ENCODE measurements at places on chromosomes 7 and 10.

DNA sequence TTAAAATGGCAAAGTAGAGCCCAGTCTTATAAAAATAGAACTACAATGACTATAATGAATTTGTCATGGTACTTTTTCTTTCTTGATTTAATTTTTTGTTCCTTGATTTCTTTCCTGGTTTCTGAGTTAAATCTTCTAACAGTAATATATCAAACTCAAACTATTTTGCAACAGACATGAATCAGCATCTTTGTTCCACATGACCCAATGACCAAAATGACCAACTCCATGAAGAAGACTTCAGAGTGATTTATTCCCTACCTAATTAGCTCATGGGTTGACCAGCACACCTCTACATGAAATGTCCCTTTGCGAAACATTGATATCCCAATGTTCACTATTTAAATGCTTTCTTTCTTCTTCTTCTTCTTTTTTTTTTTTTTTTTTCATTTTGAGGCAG lies 30.9 kb downstream of the NMT2 start:
- DNase-seq = no peak

DNA sequence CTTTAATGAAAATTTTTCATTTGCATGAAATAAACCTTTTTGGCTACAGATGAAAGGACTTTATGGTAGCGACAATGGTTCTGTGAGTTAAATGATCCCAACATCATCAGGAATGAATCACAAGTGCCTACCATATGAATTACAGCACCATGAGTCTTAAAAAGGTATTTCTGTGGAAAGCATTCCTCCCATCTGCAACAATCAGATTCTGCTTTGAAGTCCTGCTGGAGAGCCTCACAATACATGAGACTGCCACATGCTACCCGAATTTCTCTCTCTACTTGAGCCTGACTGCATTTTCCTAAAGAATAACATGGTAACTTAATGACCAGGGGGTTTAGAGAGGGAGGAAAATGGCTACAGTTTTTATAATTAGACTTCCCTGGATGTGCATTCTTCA lies 190.3 kb downstream of the TWIST1 start:
- no peak for DNase-seq

GRCh38 chr10:94489976-94490788 lies 55.4 kb upstream of the HELLS start:
- no peak for DNase-seq

GRCh38 chr7:142442396-142442795 lies 184.5 kb upstream of the PRSS58 start:
- DNase-seq = no peak

GRCh38 chr7:133846203-133846945 lies 280.8 kb upstream of the LRGUK start:
- no peak for DNase-seq

DNA sequence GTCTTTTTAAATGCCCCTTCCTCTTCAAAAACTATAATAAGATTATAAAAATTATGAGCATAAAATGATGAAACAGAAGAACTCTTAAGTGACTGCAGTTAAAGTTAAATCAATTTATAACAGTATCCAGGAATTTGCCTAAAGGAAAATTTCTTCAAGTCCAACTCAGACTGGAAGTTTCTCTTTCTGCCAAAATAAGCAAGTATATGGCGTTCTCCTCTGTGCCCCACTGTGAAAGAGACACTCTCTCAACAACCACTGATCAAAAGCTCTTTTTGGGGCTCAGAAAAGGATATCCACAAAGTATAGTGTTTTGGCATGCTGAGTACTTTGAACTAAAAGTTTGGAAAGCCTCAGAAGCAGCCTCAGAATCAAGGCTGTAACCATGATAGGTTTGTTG lies 139.9 kb downstream of the SKIDA1 start:
- no peak for DNase-seq

GRCh38 chr10:112475575-112476218 lies 28.7 kb downstream of the VTI1A start:
- DNase-seq = no peak

DNA sequence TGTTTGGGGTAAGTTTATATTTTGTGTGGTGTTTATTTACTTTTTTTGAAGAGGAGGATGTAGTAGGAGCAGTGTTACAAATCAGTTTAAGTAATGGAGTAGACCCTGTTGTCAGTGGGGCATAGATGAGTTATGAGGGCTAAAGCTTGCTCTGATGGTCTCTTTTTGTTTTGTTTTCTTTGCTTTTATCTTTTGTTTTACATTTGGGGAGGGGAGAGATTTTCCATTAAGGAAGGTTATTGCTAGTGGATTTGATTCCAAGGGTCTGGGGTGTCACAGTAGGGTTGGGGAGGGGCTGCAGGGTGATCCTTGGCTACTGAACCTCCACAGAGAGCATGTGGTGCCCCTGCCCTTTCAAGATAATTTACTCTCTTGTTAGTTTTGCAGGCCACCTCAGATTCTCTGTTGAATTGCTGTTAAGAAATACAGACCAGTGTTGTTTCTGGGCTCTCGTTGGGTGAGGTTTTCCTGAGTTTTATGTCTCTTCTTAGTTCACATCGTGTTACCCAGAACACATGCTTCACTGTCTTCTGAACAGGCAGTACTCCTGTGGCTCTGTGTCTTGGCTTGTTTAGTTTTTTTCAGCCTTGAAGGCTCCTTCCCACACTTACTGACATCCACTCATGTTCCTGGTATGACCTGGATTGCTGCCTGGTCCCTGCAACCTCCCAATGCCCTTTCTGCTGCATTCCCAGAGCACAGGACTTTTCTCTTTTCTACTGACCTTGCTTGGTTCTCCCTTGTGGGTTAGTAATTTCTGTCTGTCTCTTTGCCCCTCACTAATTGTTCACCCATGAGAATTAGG lies 4.2 kb downstream of the KIFBP start:
- DNase-seq = no peak

GRCh38 chr7:47442605-47442865 lies 139.4 kb downstream of the TNS3 start:
- DNase-seq = no peak

- peak; percentile 7 for DNase-seq
Observed at GRCh38 chr7:101632641-101633040, 3.5 kb upstream of the MYL10 start.

DNA sequence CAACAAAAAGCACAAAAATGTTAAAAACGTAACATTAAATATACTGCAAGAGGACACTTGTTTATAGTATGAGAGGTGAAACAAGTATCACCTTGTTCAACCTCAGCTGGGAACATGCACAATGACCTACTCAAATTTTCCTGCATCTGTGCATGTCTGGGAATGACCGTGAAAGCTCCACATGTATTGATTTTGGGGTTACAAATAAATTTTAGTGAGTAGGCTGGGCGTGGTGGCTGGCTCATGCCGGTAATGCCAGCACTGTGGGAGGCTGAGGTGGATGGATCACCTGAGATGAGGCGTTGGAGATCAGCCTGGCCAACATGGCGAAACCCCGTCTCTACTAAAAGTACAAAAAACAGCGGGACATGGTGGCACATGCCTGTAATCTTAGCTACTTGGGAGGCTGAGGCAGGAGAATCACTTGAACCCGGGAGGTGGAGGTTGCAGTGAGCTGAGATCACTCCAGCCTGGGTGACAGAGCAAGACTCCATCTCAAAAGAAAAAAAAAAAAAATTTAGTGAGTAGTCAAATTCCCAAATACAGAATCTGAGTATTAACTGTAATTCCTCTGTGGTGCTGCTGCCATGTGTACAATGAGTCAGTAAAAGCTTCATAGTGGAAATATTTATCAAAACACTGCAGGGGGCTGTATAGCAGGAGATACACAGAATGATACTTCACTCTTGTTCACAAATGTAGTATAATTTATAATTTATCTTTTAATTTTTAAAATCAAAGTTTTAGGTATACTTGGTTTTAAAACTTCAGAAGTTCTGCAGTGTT lies 41.1 kb downstream of the SUGCT start:
- no peak for DNase-seq

- DNase-seq = no peak
Observed at GRCh38 chr10:69333205-69333604, 54.9 kb downstream of the HK1 start.

DNA sequence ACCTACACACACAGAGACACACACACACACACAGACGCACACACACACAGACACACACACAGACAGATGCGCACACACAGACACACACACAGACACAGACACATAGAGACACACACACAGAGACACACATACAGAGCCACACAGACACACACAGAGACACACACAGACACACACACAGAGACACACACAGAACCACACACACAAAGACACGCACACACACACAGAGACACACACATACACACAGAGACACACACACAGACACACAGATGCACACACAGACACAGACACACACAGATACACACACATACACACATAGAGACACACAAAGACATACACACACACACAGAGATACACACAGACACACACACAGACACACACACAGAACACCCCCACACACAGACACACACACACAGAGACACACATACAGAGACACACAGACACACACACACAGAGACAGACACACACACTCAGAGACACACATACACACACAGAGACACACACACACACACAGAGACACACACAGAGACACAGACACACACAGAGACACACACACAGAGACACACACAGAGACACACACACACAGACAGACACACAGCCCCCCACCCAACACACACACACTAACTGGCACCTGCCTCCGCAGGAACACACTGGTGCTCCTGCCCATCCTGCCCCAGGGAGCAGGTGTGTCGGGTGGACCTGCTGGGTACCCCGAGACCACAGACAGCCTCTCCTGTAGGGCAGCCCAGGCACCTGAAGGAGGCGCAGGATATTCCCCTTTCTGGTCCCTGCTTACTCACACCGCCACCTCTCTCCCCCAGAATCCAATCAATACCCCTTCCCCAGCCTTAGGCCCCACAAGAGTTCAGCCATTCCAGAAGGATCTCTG lies 5.4 kb upstream of the FZD9 start:
- DNase-seq = no peak

GRCh38 chr10:127853868-127854768 lies 38.6 kb downstream of the CLRN3 start:
- peak; percentile 55 for DNase-seq

GRCh38 chr7:43764807-43765491 lies 6.5 kb downstream of the BLVRA start:
- no peak for DNase-seq

- DNase-seq = no peak
Observed at GRCh38 chr10:14276210-14276609, 54.5 kb downstream of the FRMD4A start.

DNA sequence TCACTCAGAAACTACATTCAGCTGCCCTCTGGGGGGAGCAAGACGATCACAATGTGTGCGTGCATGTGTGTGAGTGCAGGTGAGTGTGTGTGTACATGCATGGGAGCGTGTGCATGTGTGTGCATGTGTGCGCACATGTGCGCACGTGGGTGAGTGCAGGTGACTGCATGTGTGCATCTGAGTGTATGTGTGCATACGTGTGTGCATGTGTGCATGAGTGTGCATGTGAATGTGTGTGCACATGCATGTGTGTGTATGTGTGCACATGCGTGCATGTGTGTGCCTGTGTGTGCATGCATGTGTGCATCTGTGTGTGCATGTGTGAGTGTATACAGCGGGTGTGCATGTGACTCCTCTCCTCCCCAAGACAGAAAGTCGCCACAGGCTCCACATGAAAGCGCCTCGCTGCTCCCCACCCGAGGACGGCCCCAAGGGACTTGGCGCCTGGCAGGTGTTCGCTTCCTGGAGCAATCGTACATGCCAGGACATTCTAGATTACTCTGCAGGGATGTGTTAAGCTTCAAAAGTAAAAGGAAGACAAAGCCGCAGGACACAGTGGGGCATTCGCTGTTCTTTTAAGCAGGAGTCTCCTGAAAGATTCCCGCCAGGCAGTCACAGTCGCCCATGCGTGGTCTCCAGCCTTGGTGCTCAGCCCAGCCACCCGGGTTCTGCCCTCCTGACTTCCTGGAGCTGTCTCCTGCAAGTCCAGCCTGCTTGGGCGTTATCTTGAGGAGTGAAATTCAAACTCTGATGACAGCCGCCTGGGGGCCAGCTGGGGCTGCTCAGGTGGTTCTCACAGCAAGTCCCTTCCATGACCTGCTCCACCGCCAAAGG lies 42.0 kb upstream of the ADGRA1 start:
- no peak for DNase-seq

DNA sequence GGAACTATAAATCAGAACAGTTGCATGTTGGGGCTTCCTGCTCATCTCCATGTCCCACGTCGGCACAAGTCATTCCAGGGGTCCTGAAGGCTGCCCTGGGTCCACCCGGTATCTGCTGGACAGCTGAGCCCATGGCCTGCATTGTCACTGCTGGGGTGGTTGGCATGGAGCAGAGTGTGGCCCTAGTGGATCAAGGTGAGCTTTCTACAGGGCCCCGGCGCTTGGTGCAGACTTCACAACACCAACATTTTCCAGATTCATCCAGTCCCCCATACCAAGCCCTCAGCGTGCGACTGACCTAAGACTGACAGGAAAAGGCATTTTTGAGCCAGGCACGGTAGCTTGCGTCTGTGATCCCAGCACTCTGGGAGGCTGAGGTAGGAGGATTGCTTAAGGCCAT lies 175.5 kb upstream of the LYZL2 start:
- no peak for DNase-seq

DNA sequence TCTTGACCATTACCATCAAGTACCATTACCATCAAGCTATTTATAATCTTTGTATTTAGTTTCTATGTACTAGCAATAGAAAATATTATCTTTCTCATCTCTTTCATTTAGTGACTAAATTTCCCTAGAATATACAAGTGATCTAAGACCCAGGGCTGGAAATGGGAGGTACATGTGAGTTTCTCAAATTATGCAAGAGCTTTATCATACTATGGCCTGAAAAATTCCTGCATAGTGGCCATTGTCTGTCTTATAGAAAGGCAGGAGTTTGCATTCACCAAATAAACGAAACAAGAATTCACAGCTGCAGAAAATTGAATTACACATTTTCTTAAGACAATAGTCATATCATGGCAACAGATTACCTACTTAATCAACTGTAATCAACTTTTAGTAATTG lies 50.7 kb upstream of the HDAC9 start:
- no peak for DNase-seq

GRCh38 chr10:32951111-32951510 lies 6.9 kb downstream of the ITGB1 start:
- DNase-seq = no peak

DNA sequence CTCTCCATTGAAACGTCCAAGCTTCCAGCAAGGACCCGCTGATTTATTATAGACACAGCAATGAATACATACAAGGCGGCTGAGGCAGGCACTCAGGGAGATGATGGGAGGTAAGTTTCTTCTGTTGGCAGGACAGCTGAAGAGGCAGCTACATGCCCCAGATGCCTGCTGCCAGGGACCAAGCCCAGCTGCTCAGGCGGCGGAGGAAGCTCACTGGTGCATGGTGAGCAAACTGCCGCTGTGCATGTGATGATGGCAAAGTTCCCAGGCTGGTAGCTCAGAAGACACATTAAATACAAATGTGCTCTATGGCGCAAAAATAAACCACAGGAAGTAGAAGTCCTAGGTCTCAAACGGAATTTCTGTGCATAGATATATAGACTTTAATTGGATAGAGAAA lies 2.3 kb downstream of the DNTT start:
- peak; percentile 17 for DNase-seq

- no peak for DNase-seq
Observed at GRCh38 chr7:116851671-116852070, 10.7 kb upstream of the CAPZA2 start.

GRCh38 chr10:34853357-34853756 lies 38.3 kb upstream of the PARD3 start:
- no peak for DNase-seq

Measured in activated naive CD8-positive, alpha-beta T cell treated with anti-CD3 and anti-CD28 coated beads, Interleukin-2, amount 50 U/mL, for 24 hours (primary cell).